ENCODE measurements at places on chromosomes 6 and 20. TPM values are rescaled to one million over a fixed set of nuclear protein-coding genes. Genes with fewer than 3 reads are reported as not detected.

The TNFRSF21 gene
- 34.2 TPM for total RNA-seq

The SLPI gene
- total RNA-seq, result 10.2 TPM

The WASF1 gene
- 63.7 TPM for total RNA-seq

The MDFI gene
- total RNA-seq, result 155 TPM

The DSP gene
- total RNA-seq, result 76.9 TPM

The EFCAB8 gene
- 0.22 TPM for total RNA-seq

The HNF4A gene
- 0.22 TPM for total RNA-seq

The GTSF1L gene
- total RNA-seq, result not detected

GRCh38 chr20:45456632-45457031 is 12.9 kb upstream of the WFDC2 start:
- H3K27me3 ChIP-seq, result no peaks in the 10 kb centered on the region
- no peak overlapping the region for H3K4me3 ChIP-seq
- no peaks in the 10 kb centered on the region for H3K36me3 ChIP-seq
- DNase-seq, result no peak
- no peak overlapping the region for H3K27ac ChIP-seq

- H3K36me3 ChIP-seq, result peaks cover 12% of the 10 kb centered on the region
- peaks cover 40% of the 10 kb centered on the region for H3K4me1 ChIP-seq
- peaks cover 21% of the 10 kb centered on the region for H3K27me3 ChIP-seq
- DNase-seq, result no peak
- peak overlapping the region; percentile 82 for H3K4me3 ChIP-seq
- peak overlapping the region; percentile 92 for H3K27ac ChIP-seq
Observed at GRCh38 chr20:36574366-36575135, 1.2 kb downstream of the TGIF2 start.

GRCh38 chr6:125546841-125547251 is 202.6 kb upstream of the HEY2 start:
- no peaks in the 10 kb centered on the region for H3K4me1 ChIP-seq
- H3K27ac ChIP-seq, result no peak overlapping the region
- H3K4me3 ChIP-seq, result no peak overlapping the region
- no peaks in the 10 kb centered on the region for H3K36me3 ChIP-seq
- DNase-seq, result no peak

- H3K4me1 ChIP-seq, result no peaks in the 10 kb centered on the region
- H3K4me3 ChIP-seq, result no peak overlapping the region
- no peak overlapping the region for H3K27ac ChIP-seq
- no peaks in the 10 kb centered on the region for H3K27me3 ChIP-seq
Observed at GRCh38 chr20:25571817-25572216, 13.5 kb downstream of the NINL start.

DNA sequence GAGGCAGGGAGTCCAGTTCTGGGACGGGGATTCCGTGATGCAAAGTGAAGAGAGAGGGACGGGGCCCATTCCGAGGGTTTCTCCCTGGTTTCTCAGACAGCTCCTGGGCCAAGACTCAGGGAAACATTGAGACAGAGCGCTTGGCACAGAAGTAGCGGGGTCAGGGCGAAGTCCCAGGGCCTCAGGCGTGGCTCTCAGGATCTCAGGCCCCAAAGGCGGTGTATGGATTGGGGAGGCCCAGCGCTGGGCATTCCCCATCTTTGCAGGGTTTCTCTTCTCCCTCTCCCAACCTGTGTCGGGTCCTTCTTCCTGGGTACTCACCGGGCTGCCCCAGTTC is 35.9 kb upstream of the HLA-G start:
- peaks cover 16% of the 10 kb centered on the region for H3K4me1 ChIP-seq
- H3K36me3 ChIP-seq, result no peaks in the 10 kb centered on the region
- no peak overlapping the region for H3K27ac ChIP-seq
- H3K4me3 ChIP-seq, result peak overlapping the region; percentile 41

DNA sequence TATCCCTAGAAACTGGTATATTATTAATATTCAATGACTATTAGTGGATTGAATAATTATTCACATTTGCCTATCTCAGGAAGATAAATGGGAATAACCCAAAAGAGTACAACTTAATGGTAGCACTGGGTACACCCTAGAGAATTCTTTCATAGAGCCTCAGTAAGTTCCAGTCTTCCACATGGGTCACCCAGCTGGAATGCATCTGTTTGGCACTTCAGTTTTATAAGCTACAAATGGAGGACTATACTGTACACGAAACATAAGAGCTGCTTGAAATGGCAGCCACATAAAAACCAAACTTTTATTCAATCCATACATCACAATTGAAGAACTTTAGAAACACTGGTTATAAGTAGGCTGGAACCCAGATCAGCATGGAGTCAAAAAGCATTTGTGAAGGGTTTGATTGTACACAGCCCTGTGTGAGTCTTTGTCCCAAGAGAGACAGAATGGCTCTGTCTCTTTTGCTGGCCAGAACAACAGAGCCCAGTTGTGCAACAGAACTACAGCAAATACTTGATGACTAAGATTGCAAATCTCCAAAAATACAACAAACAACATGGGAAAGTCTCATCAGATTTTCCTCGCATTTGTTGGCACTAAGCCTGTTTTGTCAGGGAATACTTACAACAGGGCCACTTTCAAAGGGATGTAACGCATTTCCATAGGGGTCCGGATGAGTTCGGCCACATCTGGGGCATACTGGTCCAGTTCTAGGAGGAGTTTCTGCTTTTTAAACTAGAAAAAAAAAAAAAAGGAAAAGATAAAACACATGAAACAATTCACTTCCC is 39.5 kb downstream of the PIGU start:
- DNase-seq, result no peak
- peaks cover 22% of the 10 kb centered on the region for H3K36me3 ChIP-seq
- peaks cover 11% of the 10 kb centered on the region for H3K4me1 ChIP-seq
- H3K27me3 ChIP-seq, result no peaks in the 10 kb centered on the region

DNA sequence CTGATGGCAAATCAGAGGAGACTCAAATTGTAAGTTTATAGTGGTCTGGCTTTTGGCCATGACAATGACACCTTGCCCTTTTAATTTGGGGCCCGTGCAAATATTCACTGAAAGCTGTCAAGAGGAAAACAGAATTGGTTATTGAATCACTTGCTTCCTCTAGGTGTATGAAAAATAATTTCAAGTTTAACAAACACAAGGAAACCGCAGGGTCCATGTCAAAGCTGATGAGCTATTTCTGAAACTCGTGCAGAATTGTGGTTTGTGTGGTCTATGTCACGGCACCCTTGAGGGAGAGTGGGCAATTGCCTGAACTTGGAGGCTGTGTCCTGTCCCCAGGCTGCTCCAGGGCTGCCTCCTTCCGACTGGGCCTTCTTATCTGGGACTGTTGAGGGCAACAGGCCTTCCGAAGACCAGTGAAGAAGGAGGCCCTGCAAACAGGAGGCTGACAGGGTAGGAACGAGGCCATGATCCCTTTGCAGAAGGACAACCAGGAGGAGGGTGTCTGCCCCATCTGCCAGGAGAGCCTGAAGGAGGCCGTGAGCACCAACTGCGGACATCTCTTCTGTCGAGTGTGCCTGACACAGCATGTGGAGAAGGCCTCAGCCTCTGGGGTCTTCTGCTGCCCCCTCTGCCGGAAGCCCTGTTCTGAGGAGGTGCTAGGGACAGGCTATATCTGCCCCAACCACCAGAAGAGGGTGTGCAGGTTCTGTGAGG is 788 bp downstream of the TRIM40 start:
- no peak overlapping the region for H3K4me3 ChIP-seq
- no peaks in the 10 kb centered on the region for H3K36me3 ChIP-seq
- DNase-seq, result no peak
- H3K4me1 ChIP-seq, result no peaks in the 10 kb centered on the region
- H3K27ac ChIP-seq, result no peak overlapping the region

GRCh38 chr6:14912706-14913105 is 333.2 kb upstream of the JARID2 start:
- no peak overlapping the region for H3K4me3 ChIP-seq
- no peaks in the 10 kb centered on the region for H3K36me3 ChIP-seq
- no peak for DNase-seq
- H3K4me1 ChIP-seq, result peaks cover 4% of the 10 kb centered on the region

DNA sequence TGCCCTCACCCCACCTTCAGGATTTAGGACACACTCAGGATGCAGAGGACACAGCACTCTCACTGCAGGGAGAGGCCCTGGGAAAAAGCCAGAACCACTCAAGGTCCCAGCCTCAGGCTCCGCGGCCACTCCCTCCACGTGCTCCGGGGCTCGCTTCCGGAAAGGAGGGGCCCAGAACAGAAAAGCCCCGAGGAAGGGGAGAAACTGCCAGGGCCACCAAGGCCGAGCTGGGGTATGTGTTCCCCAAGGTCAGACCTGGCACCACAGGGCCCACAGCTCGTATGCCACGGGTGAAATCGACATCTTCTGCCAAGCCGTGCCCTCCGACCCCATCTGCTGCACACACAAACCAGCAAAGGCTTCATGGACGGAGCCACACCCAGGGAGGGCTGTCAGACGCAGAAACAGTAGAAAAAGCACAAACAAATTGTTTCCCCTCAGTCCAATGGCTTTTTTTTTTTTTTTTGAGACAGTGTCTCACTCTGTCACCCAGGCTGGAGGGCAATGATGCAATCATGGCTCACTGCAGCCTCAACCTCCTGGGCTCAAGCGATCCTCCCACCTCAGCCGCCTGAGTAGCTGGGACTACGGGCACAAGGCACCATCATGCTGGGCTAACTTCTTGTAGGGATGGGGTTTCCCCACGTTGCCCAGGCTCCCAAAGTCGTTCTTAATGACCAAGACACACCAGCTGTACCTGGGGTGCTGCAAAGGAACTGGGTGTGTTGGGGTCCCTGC is 33.4 kb downstream of the SLC2A4RG start:
- peaks cover 38% of the 10 kb centered on the region for H3K36me3 ChIP-seq
- no peak for DNase-seq
- H3K27me3 ChIP-seq, result no peaks in the 10 kb centered on the region
- peaks cover 20% of the 10 kb centered on the region for H3K4me1 ChIP-seq
- no peak overlapping the region for H3K27ac ChIP-seq

- H3K4me3 ChIP-seq, result no peak overlapping the region
- H3K36me3 ChIP-seq, result peaks cover 74% of the 10 kb centered on the region
- no peak for DNase-seq
- no peak overlapping the region for H3K27ac ChIP-seq
Observed at GRCh38 chr6:158625881-158626305, 18.6 kb downstream of the DYNLT1 start.

DNA sequence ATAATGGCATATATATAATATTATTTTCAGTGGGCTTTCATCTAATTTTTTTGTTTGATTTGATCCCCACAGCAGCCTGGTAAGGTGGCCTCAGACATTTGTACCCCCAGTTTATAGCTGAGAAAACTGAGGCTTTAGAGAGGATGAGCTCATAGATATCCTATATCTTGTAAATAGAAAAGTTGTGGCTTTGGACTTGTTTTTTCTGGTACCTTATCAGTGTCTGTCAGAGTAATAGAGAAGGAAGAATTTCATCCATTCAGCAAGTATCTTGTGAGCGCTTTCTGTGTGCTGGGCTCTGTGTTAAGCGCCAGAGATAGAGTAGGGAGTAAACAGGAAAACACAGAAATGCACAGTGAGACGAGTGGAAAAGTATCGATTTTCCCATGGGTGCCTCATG is 27.9 kb downstream of the TAF11 start:
- no peaks in the 10 kb centered on the region for H3K4me1 ChIP-seq
- peaks cover 53% of the 10 kb centered on the region for H3K36me3 ChIP-seq
- DNase-seq, result no peak

DNA sequence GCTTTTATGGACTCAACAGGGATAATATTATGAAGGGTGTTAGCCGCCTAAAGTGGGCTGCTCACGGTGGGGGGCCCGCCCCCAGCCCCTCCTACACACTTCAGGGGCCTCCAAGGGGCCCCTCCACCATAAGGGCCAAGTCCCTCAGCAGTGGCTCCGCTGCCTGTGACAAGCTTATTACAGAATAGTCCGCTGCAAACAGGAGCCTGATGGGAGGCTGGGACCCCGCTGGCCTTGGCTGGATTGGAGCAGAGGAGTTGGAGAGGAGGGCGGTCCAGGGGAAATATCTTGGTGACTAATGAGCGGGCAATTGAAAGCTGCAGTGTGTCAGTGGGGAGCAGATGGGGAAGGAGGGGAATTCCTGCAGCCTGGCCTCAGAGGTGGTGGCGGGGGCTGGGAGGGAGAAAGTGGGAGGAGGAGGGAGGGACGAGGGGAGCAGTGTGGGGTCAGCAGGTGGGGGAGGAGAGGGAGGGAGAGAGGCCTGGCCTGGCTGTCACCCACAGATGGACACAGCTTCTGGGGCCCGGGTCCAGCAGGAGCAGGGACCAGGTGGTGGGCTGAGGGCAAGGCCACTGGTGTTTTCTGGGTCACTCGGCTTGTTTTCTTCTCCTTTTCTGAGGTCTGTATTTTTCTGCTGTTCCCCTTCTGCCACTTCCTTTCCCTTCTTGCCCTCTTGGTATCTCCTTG is 57.6 kb upstream of the FOXP4 start:
- H3K4me1 ChIP-seq, result peaks cover 32% of the 10 kb centered on the region
- no peak overlapping the region for H3K4me3 ChIP-seq
- H3K36me3 ChIP-seq, result no peaks in the 10 kb centered on the region
- no peak for DNase-seq
- H3K27me3 ChIP-seq, result peaks cover 21% of the 10 kb centered on the region
- peak overlapping the region; percentile 42 for H3K27ac ChIP-seq

DNA sequence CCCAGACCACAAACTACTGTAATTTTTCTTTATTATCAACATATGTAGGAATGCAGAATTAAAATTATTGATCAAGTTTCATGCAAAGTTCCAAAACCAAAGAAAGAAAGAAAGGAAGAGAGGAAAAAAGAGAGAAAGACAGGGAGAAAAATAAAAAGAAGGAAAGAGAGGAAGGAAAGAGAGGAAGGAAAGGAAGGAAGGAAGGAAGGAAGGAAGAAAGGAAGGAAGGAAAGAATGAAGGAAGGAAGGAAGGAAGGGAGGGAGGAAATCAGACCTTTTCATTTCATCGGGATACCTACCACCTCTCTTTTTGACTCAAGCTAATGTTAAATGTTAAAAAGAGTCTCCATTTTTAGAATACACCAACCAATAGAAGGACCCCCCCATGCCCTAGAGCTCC is 31.9 kb downstream of the DCDC2 start:
- no peak overlapping the region for H3K27ac ChIP-seq
- no peak overlapping the region for H3K4me3 ChIP-seq
- H3K36me3 ChIP-seq, result no peaks in the 10 kb centered on the region
- H3K27me3 ChIP-seq, result no peaks in the 10 kb centered on the region
- no peaks in the 10 kb centered on the region for H3K4me1 ChIP-seq

DNA sequence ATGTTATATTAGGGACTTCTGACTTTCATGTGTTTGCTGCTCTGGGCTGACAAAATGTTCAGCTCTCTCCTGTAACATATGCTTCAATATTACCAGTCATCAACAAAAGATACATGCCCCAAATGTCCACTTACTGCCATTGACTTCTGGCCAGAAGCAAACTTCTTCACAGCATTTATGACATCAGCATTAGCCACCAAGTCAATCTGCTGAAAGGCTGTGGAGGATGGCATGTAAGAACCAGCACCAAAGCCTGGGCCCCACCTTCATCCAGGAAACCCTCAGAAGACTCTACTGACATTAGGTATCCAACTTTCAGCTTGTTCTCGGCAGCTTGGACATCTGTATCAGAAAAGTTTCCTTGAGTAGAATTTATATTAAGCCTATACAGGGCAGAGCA is 595.5 kb downstream of the COL12A1 start:
- no peaks in the 10 kb centered on the region for H3K4me1 ChIP-seq
- no peak overlapping the region for H3K27ac ChIP-seq
- no peaks in the 10 kb centered on the region for H3K27me3 ChIP-seq
- DNase-seq, result no peak
- H3K4me3 ChIP-seq, result no peak overlapping the region

DNA sequence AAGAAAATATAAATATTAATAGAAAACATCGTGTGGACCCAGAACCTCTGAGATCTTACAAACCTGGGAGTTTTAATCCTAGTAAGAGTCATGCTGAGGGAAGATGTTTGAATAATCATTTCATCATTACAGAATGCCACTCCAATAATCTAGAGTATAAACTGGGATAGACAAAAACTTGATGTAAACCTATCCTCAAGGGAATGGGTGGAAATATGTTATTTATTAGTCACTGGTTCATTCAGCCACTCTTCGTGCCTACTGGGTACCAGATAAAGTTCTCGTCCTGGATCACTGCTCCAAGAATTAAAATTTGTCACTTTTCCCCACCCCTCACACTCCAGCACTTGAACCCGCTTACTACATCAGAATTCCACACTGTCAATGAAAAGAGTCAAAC is 7.7 kb downstream of the HLA-B start:
- no peak overlapping the region for H3K4me3 ChIP-seq
- H3K4me1 ChIP-seq, result peaks cover 4% of the 10 kb centered on the region

All from spinal cord (tissue), 10 donors.